ENCODE measurements at places on chromosomes 1 and 21.

DNA sequence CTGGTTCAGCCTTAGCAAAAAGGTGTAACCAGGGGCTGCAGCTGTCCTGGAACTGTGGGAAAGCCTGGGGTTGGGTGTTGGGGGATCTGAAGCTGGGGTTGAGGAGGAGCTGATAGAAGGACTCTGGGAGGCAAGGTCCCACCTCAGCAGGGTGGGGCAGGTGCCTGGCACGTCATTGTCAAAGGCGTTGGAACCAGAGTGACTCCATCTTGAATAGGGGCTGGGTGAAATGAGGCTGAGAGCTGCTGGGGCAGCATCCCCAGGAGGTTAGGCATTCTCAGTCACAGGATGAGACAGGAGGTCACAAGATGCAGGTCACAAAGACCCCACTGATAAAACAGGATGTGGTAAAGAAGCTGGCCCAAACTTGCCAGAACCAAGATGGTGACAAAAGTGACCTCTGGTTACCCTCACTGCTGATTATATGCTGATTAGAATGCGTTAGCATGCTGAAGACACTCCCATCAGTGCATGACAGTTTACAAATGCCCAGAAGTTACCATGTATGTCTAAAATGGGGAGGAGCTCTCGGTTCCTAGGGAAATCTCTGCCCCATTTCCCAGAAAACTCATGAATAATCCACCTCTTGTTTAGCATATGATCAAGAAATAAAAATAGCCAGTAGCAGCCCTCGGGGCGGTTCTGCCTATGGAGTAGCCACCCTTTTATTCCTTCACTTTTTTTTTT lies 85.4 kb downstream of the IER5 start:
- DNase-seq: no peak

GRCh38 chr1:205477759-205478247 lies 22.0 kb upstream of the BLACAT1 start:
- DNase-seq: no peak

DNA sequence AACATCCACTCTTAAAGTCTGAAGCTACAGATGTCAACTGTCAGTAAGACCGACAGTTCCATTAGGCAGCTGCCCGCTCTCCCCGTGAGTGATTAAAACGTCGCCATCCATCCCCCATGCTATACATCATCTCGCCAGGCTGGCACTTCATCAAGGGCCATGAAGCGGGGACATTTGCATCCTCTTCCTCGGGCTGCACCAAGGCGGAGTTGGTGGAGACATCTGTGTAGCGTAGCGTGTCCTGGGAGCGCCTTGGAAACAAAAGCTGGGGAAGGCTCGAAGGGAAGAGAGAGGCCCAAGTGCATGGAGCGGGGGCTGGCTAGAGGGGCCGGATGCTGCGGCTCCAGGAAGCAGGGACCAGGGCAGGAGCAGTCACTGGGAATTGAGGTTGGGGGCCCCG lies 250.1 kb downstream of the KAZN start:
- DNase-seq: no peak

GRCh38 chr1:46370214-46370633 lies 23.9 kb upstream of the FAAH start:
- no peak for DNase-seq

DNA sequence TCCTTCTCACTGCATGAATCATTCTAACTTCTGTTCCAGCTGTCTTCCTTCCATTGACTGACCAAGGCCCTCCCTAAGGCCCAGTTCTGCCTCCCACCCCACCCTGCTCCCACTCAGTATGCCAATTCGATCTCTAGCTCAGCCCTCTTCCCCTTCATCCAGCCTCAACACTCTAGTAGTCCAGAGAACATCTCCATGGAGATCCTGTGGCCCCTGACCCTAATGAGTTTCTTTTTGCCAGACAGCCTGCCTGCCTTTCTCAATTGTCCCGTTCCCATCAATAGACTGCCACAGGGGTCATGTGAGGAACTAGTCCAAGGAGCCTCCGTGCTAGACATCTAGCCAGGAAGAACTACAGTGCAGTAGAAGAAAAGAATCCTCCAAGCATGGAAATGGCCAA lies 26.4 kb downstream of the RRAGC start:
- no peak for DNase-seq

DNA sequence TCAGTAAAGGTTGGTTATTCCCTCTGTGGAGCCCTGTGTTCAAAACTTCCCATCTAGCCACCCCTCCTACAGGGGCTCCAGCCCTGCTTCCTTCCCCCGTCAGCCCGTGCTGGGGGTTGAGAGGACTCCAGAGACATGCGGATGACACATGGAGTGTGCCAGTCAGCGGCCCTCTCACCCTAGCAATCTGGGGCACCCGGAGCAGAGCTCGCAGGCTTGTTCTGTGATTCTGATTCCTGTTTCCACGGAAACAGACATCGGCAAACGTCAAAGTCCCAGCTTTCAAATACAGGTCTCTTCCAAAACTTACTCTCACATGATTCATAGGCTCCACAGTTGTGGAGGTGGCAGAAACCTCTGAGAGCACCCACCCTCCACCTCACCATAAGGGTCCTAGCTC lies 9.8 kb upstream of the SSBP3 start:
- DNase-seq: no peak

GRCh38 chr1:41503538-41504113 lies 19.1 kb upstream of the EDN2 start:
- DNase-seq: no peak

GRCh38 chr1:21229246-21230000 lies 52.7 kb upstream of the EIF4G3 start:
- no peak for DNase-seq

GRCh38 chr1:76048219-76048618 lies 26.3 kb upstream of the ST6GALNAC3 start:
- DNase-seq: no peak

GRCh38 chr21:44052830-44053226 lies 40.7 kb downstream of the TRAPPC10 start:
- DNase-seq: no peak

DNA sequence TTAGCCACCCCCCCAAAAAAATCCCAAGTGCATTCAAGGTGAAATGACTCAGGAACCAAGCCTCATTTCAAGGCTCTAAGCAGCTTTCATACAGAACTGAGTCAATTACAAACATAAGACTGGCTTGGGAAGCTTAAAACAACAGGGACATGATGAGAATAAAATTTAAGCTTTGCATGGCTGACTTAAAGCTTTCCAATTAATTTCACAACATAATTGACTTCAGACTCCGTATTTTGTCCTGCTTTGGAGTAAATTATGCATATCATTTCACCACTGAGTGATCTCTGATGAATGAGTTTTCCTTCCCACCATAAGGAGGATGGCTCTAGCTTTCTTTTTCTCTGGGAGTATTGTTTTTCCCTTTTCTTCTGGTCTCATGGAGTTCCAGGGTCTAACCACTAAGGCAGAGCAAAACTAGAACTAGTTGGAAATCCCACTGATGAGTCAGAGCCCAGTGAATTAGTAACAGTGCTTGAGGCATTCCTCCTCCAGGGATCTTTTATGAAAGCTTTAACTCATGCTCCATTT lies 72.8 kb downstream of the XCL2 start:
- no peak for DNase-seq

DNA sequence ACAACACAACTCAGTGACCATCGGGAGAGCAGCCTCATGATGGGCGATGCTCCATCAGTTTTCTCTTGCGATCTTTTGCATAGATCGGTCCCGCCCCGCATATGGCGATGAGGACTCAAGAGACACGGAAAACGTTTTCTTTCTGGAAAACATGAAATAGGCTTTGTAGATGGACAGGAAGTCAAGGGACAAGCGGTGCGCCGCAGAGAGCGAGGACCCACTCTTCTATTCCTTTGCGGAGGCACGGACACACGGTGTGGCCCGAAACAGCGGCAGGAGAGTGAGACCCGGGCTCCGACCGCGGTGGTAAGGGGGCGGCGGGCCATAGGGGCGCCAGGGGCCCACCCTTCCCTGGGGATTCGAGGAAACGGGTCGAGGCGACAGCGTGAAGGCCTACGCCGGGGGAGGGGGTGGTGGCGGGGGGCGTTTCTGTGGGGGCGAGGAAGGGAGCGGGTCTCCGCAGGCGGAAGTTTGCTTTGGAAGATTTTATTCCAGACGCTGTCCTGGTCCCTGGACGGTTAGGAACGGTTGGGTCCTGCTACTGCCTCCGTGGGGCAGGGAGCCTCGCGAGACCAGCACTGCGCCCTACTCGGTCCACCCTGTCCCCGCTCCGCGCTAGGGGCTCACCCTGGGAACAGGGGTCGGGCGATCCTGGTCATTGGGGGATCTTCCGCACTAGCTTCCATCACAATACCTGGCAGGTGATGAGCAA lies 796 bp upstream of the TDRKH start:
- DNase-seq: no peak

- no peak for DNase-seq
These were observed 869.1 kb upstream of the B3GALT2 start for GRCh38 chr1:194055536-194055935.

- no peak for DNase-seq
These were observed at the start of gene VTCN1 for GRCh38 chr1:117210831-117211261. TSS of gene VTCN1 (minus strand) at chr1:117210927. CDS start at chr1:117210855, 72 bp downstream.

- DNase-seq: no peak
These were observed 162.2 kb upstream of the RAB4A start for GRCh38 chr1:229108598-229109201.

GRCh38 chr1:231383159-231383860 lies 38.8 kb downstream of the EGLN1 start:
- no peak for DNase-seq

DNA sequence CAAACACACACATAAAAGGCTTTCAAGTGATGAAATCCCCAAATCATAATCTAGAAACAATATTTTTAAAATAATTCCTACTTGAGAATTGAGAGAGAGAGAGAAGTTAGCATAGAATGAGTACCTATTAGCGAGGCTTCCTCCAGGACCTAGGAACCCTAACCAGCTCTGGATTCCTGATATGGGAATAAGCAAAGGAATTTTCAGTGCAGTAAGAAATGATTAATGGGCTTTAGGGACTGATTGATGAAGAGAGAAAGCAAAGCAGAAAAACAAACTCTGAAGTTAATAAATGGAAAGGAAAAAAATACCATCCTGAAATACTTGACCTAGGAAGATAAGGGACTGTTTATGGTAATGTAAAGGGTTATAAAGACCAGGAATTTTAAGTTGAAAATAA lies 60.6 kb downstream of the WARS2 start:
- no peak for DNase-seq

GRCh38 chr1:110990541-110990940 lies 26.8 kb upstream of the LRIF1 start:
- DNase-seq: no peak

- DNase-seq: no peak
These were observed 152.2 kb downstream of the CLEC20A start for GRCh38 chr1:178344513-178345091.

GRCh38 chr1:198678301-198678836 lies 39.5 kb downstream of the PTPRC start:
- no peak for DNase-seq

- no peak for DNase-seq
These were observed 13.6 kb downstream of the EVA1C start for GRCh38 chr21:32426066-32426465.

- no peak for DNase-seq
These were observed 176.7 kb downstream of the TRIM33 start for GRCh38 chr1:114334297-114334696.
